ENCODE measurements at places on chromosomes 4 and X.

GRCh38 chr4:161714022-161714751 lies 449.6 kb downstream of the FSTL5 start:
- no peak for DNase-seq

DNA sequence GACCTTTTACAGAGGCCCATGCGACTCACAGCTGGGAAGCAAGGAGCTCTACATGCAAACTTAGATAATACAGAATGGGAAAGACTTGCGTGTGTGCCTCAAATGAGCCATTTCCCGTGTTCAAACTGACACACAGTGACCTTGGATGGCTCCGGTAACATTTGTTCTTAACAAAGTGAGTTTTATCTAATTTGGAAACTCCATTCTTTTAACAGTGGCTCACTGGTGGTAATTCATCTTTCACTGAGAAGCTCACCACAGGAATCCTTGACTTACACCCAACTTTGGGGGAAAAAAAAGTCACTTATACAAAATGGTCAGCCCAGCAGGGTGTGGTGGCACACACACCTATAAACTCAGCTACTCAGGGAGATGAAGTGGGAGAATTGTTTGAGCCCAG lies 190.6 kb downstream of the LDB2 start:
- DNase-seq: no peak

- DNase-seq: no peak
Measured at GRCh38 chr4:150008546-150008945, 69.7 kb upstream of the DCLK2 start.

DNA sequence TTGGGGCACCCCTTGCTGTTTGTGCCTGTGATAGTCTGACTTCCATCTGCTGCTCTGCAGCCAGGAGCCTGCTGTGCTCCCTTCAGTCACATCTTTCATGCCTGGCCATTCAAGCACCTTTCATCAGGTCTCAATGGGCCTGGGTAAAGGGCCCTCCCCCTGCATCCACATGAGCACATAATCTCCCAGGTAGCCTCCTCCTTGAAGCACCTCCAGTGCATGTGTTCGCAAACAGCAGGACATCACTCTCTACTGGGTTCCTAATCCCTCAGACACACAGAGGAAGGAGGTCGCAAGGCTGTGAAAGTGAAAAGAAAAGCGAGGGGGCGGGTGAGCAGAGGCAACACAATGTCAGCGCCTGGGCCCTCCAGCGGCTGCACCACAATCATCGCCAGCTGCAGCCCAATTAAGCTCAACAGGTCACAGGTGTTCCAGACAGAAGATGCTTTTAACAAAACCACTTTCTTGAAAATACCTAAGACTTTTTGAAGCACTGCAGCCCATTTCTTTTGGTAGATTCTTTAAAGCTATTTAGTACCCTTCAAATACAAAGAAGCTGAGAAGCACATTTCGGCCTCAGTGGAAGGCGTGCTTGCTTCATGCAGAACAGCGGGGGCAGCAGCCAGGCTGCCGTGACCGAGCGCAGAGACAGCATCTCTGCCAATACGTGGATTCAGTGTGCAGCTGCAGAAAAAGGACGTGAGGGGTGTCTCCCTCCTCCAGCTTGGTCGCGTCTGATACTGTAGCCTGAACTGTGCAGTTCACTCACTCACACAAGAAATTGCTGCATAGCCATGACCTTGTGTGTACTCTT lies 92.2 kb upstream of the SPRY1 start:
- no peak for DNase-seq

DNA sequence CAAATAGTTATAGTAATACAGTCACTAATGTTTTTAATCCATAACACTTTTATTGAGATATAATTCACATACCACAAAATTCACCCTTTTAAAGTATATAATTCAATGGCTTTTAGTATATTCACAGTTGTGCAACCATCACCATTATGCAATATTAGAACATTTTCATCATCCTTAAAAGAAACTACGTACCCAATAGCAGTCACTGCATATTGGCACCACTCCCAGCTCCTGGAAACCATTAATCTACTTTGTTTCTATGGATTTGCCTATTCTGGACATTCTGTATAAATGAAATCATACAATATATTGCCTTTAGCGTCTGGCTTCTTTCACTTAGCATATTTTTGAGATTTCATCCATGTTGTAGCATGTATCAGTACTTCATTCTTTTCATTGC lies 99.3 kb downstream of the AMMECR1 start:
- DNase-seq: no peak

DNA sequence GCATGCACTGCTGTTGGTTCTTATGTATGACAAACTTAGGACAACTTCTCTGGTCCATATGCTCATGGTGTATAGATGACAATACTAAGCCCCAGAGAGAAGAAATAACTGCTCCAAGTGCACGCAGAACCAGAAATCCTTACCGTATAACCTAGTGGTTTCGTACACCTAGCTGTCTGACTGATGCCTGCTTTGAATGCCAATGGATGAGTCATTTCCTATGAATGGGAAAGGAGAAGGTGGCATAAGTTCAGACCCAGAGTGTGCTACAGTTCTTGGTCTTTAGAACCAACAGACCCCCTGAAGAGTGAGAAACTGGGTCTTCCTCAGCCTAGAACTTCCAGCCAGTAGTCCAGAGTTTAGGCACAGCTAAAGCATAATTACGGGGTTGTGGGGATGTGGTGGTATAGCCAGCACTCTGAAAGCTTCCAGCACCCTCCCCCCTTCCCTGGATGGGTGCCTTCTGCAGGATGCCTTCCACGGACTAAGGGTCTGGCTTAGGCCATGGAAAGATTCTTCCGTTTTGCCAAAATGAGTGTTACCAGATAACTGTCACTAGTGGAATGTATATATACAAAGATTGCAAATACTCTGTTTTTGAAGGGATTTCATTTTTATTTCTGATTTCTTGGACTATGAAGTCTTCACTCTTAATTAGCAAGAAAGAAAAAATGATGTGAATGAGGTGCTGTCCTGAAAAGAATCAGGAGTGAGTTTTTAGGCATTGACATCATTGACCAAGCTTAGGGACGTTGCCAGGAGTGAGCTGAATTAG lies 84.6 kb upstream of the PACRGL start:
- DNase-seq: no peak

- no peak for DNase-seq
Measured at GRCh38 chrX:101386542-101386885, 523 bp upstream of the BTK start.
